ENCODE measurements at places on chromosomes 4 and X.

DNA sequence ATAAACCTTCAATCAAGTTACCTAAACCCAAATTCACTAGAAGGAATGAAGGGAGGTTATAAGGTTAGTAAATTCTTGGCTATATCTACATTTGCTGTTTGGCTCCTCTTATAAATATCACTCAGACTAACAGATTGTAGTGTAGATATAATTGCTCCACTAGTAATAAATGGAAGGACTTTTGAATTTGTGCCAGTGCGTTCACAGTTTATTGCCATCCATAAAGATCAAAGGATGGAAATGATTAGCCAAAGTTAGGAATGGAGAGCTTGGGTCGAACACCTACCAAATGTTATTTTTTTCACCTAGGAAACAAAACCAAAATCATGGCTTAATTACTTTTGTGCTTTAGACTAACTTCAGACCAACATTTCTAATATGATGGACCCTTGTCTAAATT is 9.2 kb downstream of the DTHD1 start:
- no peak for DNase-seq

DNA sequence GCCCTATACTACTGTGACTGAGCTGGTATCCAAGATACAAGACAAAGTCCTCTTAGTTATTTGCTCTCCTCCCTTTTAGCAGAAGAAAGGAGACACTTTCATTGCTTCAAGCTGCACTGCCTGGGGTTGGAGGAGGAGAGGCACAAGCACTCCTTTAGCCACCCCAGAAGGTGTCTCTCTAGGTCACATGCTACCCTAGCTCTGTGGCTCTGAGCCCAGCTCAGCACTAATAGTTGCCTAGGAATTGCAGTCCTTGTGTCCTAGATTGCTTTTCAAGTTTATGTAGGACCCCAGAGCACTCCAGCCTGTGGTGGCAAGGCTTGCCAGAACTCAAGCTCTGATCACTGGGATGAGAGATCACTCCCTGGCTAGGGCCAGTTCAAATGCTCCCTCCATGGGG is 24.4 kb upstream of the LHFPL1 start:
- DNase-seq: no peak

DNA sequence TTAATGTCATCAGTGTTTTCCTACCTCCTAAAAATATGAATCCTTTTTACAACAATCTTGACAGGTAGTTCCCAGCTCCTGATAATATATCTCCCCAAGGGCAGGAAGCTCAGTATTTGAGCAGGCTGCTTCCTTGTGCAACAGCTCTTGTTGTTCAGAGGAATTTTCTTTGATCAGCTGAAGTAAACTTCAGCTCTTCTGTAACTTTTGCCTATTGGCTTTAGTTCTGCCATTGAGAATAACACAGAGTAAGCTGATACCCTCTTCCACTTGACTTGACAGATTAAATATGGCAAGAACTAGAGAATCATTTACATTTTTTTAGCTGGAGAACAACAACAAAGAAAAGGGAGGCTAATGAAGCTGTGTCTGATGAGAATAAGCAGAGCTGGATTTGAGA is 75.2 kb downstream of the LUZP4 start:
- no peak for DNase-seq

DNA sequence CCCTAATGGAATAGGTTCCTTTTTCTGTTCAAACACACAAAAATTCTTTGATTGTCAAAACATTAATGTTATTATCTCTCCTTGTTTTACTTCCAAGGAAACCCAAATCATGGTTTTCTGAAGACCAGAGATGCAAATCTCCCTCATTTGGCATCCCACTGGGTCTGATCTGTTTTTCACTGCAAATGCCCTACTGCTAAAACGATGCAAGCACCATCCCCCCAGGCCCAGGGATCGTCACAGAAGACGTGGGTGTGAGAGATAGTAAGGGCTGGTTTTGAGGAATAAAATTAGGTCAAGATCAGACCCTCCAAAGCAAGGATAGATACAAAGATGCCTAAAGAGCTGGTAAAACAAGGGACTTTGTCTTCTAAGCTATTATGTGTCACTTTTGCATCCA is 33.6 kb downstream of the GSPT2 start:
- no peak for DNase-seq

DNA sequence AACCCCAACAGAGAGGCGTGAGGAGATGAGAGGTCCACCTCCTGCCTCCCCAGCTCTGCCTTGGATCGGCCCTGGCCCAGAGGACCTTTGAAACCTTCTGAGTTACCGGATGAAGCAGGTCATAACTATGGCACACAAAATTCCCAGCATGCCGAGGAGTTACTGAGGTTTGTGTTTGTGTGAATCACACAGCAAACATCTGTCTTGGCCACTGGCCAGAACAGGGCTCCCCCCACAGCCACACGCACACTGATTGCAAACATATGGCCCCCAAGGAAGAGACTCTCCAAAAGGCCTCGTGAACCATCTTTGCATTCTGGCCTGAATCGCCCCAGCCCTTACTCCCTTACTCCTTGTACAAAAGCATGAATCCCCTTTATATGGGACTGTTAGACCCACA is 18.9 kb downstream of the RPS4X start:
- no peak for DNase-seq

GRCh38 chr4:165867961-165868360 is 5.1 kb upstream of the TLL1 start:
- no peak for DNase-seq

- DNase-seq: no peak
Measured at GRCh38 chr4:140790171-140790570, 34.0 kb upstream of the TBC1D9 start.

DNA sequence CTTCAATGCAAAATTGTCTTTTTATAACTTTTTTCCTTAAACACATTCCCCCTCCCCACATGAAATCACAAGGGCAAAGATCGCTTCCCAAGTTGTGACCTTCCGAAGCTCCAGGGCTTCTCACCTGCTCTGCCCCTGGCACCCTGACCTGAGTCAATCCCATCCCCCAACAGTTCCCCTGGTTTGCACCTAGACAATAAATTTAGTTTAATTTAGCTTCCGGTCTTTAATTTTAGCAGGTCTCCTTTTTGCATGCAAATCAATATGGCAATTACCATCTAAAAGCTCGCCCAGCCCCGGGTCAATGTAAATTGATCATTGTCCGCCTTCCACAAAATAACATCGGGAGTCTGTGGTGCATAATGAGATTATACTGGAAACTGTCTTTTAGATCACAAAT is 6.8 kb downstream of the BCOR start:
- no peak for DNase-seq

DNA sequence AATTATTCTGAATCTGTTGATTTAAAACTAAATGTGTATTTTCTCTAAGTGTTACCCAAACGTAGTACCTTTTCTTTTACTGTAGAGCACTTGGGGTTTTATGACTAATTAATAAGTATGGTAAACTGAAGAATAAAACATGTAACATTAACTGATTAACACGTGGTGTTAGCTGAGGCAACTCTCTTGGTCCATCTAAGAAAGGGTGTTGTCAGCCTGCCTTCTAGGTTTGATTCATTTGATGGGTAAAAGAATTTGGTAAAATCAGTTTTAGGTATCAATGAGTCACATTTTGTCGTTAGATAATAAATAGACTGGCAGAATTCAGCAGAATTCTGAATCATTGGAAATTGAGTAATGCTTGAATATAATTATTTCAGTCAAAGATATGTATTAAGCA is 99.7 kb downstream of the AFF1 start:
- no peak for DNase-seq
